SK-MEL-5 (cell line): ENCODE measurements at places on chromosomes 3 and 15.

- DNase-seq: no peak
Observed at GRCh38 chr3:71498543-71498942, 85.0 kb downstream of the FOXP1 start.

DNA sequence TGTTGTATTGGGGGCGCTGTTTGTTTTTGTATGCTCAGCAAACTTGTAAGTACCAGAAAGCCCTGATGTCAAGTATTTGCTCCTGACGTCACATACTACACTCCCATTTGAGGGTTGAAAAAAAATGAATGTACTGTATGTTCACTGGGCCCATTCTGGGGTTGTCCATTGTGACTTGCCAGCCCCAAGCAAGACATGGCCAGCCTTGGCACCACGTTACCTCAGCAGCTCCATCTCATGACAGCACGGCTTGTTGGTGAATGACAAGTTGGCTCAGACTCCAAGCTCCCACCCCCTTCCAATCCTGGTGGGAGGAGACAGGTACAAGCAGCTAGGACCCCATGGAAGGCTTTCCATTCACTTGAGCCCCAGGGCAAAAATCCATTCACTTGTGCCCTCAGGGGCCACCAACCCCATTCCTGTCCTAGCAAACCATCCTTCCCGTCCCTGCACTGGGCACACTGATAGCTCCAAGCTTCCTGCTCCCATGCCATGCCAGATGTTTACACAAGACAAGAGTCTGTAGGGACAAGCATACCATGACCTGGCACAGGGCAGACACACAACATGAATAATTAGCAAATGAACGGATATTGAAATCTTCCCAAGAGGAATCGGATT is 1.6 kb downstream of the PHGR1 start:
- no peak for DNase-seq

GRCh38 chr3:106403371-106404145 is 534.7 kb upstream of the CBLB start:
- DNase-seq: no peak

DNA sequence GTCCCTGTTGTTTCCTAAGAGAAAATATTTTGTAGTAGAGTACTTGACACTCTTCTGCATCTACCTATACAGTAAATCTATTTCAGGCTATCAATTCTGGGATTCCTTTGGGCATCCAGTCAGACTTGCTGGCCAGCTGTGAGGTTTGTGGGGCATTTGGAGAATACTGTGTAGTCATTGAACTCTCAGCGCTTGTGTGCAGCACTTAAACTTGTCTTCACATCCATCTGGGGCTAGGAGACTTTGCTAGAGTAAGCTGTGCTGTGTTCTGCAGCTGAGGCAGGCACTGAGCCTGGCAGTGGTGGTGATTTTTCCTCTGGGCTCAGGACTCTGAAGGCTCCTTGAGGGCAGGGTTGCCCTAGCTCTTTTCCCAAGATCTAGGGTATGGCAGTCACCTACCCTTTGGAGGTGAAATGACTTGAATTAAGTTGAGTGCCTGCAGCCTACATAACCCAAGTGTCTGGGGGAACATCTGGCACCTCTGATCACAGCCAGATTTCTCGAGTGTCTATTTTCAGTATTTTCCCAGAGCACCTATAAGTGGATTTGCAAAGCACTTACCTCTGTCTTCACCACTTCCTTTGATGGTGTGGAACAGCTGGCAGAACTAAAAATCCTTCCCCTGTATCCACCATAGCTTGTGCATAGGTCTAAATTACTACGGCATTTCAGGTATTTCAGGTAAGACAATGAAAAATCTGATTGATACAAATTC is 19.3 kb downstream of the CLSTN2 start:
- DNase-seq: no peak

DNA sequence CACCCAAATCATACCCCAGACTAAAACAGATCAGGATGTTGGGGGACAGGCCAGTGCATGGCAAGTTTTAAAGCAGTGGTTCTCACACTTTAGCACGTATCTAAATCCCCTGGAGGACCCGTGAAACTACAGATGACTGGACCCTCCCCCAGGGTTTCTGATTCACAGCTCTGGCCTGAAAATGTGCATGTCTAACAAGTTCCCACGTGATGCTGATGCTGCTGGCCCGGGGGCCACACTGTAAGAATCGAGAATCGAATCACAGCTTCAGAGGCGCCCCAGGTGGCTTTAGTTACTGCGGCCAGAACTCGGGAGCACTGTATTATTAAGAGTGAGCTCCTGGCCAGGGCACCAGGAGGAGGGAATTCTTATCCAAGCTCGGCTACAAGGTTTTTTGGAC is 11.6 kb downstream of the ADAMTS17 start:
- no peak for DNase-seq

DNA sequence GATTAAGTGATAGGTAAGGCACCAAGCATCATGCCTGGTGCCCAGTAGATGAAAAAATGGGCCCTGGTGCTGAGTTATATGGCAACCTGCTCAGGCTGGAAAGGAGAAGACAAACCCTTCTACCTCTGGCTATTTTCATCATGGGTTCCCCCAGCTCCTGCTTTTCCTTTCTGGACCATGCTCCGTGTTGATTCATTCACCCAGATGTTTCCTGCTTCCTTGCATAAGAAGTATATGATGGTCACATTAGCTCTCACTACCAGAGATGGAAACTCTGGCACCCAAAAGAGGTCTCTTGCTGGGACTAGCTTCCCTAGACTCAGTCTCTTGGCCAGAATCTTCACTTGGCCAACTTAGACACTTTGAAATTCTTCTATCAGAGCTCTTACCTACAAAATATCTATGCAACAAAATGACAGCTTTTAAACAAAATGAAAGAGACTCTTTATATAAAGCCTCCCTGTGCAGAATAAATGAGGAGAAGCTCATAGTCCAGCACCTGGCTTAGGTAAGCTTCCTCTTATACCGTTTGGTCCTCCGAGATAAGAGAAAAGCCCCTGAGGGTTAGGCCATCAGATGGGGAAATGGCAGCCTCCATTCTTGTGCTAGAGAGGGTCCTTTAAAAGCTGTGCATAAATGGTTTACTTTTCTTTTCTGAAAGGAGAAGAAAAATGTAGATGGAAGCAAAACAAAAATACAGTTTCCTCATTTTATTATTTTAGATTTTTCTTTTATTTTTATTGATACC is 46.8 kb upstream of the MCF2L2 start:
- no peak for DNase-seq

DNA sequence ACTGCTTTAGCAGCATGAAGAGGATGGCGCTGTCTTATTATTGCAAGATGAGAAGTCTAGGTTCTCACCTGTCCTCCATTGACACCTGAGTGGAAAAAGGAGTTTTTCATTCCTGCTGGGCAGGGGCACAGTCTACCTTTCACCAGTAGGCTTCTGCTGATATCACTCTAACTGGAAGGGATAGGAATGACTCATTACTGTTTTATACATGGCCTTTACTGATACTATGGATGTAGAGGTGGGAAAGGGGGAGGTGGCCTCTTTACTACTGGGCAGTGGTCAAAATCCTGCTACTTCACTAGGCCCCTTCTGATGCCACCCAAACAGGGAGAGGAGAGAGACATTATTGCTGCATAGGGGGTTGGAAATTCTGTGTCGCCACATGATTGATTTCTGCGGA is 97.8 kb downstream of the BBX start:
- DNase-seq: no peak

- DNase-seq: no peak
Observed at GRCh38 chr3:53973905-53974304, 82.2 kb upstream of the SELENOK start.

DNA sequence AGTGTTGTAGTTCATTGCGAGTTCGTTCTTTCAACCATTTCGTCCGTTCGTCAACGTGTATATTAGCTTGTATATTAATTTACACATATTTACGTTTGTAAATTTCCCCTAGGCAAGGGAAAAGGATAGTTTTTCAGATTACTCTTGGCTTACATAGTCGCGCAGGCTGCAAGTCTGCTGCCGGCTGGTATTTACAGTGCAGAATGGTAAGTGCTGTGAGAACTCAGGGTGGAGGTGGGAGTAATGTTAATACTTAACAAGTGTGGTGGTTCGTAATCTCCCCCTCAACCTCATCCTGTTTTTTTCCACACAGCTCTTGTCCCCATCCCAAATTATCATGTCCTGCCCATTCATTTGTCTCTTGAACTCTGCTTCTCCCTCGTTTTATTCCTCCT is 766 bp downstream of the FAM98B start:
- DNase-seq: no peak

- no peak for DNase-seq
Observed at GRCh38 chr15:41501191-41501917, 7.7 kb downstream of the ITPKA start.

GRCh38 chr15:34360298-34360697 is 6.7 kb downstream of the LPCAT4 start:
- no peak for DNase-seq

DNA sequence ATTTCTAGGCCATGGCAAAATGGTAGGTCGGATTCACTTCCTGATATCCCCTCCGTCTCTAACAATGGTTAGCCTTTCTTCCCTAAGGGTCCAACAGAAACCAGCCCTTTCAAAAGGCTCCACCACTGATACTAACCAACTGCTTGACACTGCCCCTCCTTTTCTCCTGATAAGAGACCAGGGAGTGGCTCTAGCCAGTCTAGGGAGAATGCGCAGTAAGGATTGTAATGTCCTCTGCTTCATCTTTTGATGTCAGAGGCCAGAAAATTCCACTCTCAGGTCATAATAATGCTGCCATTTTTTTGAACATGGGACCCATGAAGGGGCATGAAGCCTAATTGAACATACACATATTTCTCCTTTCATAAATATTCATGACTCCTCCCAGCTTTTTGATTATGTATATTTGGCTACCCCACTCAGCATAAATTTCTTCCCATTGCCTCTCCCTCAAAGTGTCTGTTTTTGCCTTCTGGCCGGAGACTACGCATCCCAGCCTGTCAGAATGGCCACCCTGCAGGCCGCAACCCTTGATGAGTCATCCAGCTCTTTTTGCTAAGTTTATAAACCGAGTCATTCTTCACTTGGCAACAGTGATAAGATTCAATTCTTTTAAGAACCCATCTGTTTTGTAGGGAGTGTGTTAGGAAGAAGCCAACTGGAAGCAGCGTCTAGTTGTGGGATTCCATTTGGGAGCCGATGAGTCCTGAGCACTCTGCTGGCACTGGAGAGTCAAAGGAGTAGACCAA is 189.0 kb upstream of the MCTP2 start:
- DNase-seq: no peak

GRCh38 chr3:141845407-141846049 is 30.9 kb upstream of the ATP1B3 start:
- no peak for DNase-seq

DNA sequence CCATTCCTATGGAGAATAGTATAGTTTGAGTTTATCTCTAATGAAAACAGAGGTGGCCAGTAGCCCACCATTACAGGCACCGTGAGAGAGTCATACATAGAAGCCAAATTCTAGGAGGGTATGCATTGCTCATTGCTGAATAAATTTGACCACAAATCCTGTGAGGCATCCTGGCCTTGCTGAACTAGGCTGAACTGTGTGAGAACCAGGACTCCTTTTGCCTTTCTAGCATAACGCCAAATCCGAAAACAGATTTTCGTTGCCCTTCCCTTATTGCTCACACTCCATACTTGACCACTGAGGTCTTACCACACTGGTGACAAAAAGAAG is 50.4 kb downstream of the SLC2A2 start:
- DNase-seq: no peak

- peak; percentile 51 for DNase-seq
Observed at GRCh38 chr3:41450416-41451231, 251.3 kb downstream of the CTNNB1 start.

DNA sequence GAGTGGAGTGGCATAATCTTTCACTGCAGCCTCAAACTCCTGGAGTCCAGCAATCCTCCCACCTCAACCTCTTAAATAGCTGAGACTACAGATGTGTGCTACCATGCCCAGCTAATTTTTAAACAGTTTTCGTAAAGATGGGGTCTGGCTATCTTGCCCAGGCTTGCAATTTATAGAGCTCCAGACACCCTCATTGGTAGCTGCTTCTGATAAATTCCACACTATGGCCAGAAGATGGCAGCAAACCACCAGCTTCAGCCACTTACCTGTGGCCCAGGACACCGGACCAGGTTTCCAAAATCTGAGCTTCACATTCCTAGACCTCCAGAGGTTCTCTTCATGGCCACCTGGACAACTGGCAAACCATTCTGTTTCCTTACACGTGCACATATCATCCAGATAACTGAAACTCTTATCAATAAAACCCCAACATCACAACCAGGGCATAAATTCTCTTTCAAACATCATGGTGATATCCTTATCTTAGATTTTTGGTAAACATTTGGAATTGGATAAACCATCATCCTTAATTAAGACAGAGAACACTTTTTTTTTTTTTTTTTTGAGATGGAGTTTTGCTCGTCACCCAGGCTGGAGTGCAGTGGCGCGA is 28.9 kb downstream of the FBXW12 start:
- peak; percentile 84 for DNase-seq

DNA sequence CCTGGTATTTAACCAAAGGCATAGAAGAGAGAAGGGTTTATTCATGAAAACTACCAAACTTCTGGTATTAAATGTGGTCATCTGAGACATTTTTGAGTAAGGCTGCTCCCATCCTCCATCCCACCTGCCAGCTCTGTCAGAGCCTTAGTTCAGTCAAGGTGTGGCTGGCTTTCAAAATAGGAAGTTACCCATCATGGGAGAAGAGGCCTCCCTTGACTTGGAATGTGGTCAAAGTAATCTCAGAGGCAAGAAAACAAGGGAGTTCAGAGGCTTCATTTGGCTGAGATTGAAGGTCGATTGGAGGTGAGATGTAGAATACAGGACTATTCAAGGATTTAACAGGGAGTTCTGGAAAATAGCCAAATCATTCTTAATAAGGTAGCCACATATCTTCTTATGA is 540.4 kb upstream of the ARRDC4 start:
- DNase-seq: no peak
